Cardiac ventricle fibroblast (primary cell): ENCODE measurements at places on chromosomes 1 and 21. TPM values are rescaled to one million over a fixed set of nuclear protein-coding genes. Genes with fewer than 3 reads are reported as not detected.

Gene CD58
- total RNA-seq = 11.0 and 12.4 TPM in 2 replicates

Gene OR10Z1
- not detected in 2 replicates for total RNA-seq

Gene PIGR
- total RNA-seq = not detected in 2 replicates

Gene LRRIQ3
- total RNA-seq = 0.06 TPM in 1 of 2 replicates, not detected in the other

Gene PLA2G2D
- total RNA-seq = not detected in 2 replicates

Gene SPATA45
- total RNA-seq = not detected in 2 replicates

Gene SPRR1A
- total RNA-seq = not detected in 2 replicates

Gene GCSAML
- total RNA-seq = not detected in 2 replicates

Gene SYDE2
- 0.50 and 0.59 TPM in 2 replicates for total RNA-seq

Gene SLC44A5
- total RNA-seq = 0.25 and 0.44 TPM in 2 replicates

Gene ACTN2
- not detected in 2 replicates for total RNA-seq

Gene STYXL2
- not detected in 2 replicates for total RNA-seq

Gene GPR3
- total RNA-seq = 0.06 and 0.34 TPM in 2 replicates

Gene GNAT2
- 0.68 TPM in 1 of 2 replicates, not detected in the other for total RNA-seq

Gene OR2G6
- total RNA-seq = not detected in 2 replicates

Gene ZSWIM5
- total RNA-seq = 0.39 and 0.44 TPM in 2 replicates

Gene TMEM82
- not detected in 2 replicates for total RNA-seq

Gene CFAP74
- not detected in 2 replicates for total RNA-seq

Gene BRDT
- total RNA-seq = not detected in 2 replicates

Gene C1QC
- total RNA-seq = not detected in 2 replicates

Gene BCAN
- total RNA-seq = 0.06 TPM in 1 of 2 replicates, not detected in the other

Gene PODN
- 59.5 and 60.4 TPM in 2 replicates for total RNA-seq

Gene TMEM61
- total RNA-seq = 0.12 TPM in 1 of 2 replicates, not detected in the other

Gene NLRP3
- total RNA-seq = not detected in 2 replicates

Gene PADI4
- total RNA-seq = not detected in 2 replicates

Gene SLC50A1
- 21.6 and 28.6 TPM in 2 replicates for total RNA-seq

Gene KCNC4
- 4.1 and 4.6 TPM in 2 replicates for total RNA-seq

Gene PARS2
- 4.3 and 4.5 TPM in 2 replicates for total RNA-seq
